Upper lobe of left lung (tissue), 6 donors: ENCODE measurements at places on chromosomes 6 and 20. TPM values are rescaled to one million over a fixed set of nuclear protein-coding genes. Genes with fewer than 3 reads are reported as not detected.

FRS3 gene
- total RNA-seq, result 26.2 TPM

UNC93A gene
- not detected for total RNA-seq

E2F1 gene
- total RNA-seq, result 7.9 TPM

WFDC2 gene
- total RNA-seq, result 139 TPM

RAB23 gene
- total RNA-seq, result 6.3 TPM

SLC12A5 gene
- total RNA-seq, result not detected

ADGRB3 gene
- 7.3 TPM for total RNA-seq

TRIM31 gene
- total RNA-seq, result not detected

LGSN gene
- 0.91 TPM for total RNA-seq

RBM12 gene
- 14.1 TPM for total RNA-seq

RIMS4 gene
- total RNA-seq, result 1.0 TPM

SLC22A7 gene
- total RNA-seq, result not detected

CABLES2 gene
- total RNA-seq, result 3.3 TPM

PRL gene
- not detected for total RNA-seq

PDE10A gene
- 2.0 TPM for total RNA-seq

LIN28B gene
- not detected for total RNA-seq

BNIP5 gene
- total RNA-seq, result 0.10 TPM

FAM162B gene
- total RNA-seq, result 4.2 TPM

CCN2 gene
- total RNA-seq, result 320 TPM

PSORS1C2 gene
- total RNA-seq, result not detected

CD109 gene
- total RNA-seq, result 16.3 TPM
